Fibroblast of skin of scalp (primary cell): ENCODE measurements at places on chromosomes 1 and 21.

- no peak for DNase-seq
Measured at GRCh38 chr1:29017235-29017634, 102.9 kb downstream of the EPB41 start.

- DNase-seq: peak; percentile 81
Measured at GRCh38 chr1:7902478-7903085, 38.1 kb downstream of the TNFRSF9 start.

- no peak for DNase-seq
Measured at GRCh38 chr21:37230632-37231248, 36.4 kb downstream of the VPS26C start.

GRCh38 chr1:183933528-183934179 is 103.9 kb downstream of the COLGALT2 start:
- no peak for DNase-seq

GRCh38 chr1:66778266-66778665 is 22.8 kb downstream of the INSL5 start:
- no peak for DNase-seq

- no peak for DNase-seq
Measured at GRCh38 chr1:42676534-42677087, 5.6 kb upstream of the YBX1 start.

DNA sequence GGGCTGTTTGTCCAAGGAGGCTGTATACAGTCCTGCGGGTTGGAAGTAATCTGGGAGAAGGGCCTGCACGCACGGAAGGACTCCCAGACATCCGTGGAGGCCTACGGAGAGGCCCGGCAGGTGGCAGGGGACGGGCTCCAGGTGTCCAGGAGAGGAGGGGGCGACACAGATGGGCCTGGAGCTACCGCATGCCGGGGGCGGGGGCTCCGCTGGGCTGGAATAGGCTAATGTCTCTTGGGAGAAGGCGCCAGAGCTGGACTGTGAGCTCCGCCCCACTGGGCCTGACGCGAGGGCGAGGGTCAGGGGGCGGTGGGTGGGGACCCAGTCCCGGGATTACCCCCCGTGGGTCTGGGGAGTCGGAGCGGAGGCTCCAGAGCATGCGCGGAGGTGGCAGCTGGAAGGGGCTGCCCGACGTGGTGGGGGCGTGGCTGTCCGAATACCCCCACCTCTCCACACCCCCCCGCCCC is 659 bp downstream of the AGO1 start:
- peak; percentile 20 for DNase-seq

DNA sequence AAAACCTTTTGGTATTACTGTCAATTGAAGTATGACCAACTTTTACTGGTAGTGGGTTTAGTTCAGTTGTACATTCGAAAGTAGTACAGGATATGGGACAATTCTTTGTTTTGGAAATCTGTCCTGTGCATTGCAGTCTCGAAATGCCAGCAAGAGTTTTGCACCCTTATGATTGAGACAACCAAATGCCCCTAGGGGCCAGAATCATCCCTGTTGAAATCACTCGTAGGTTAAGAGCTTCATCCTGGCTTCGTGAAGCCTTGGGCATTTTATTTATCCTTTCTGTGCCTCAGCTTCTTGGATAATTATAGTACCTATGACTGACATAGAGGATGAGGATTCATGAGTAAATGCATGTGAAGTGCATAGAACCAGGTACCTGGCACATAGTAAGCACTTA is 2.4 kb upstream of the GOLT1A start:
- DNase-seq: no peak

- no peak for DNase-seq
Measured at GRCh38 chr1:63917571-63918417, 144.0 kb downstream of the ROR1 start.

- DNase-seq: no peak
Measured at GRCh38 chr21:20023193-20023592, 975.0 kb upstream of the NCAM2 start.

DNA sequence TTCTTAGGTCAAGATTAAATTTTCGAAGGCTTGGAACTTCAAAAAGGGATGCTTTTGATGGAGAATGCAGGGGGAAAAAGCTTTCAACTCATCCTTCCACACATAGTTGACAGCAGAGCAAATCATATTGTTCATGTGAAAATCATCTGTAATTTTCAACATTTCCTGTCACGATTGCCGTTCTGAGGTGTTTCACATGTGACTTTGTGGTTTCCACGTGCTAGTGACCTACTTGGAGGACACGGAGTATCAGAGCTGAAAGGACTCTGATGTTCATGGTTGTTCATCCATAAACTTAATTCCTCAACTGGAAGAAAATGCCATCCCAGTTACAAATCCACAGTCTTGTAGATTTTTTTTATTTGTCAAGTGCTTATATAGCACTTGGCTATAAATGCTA is 79.1 kb downstream of the ZP4 start:
- DNase-seq: no peak

DNA sequence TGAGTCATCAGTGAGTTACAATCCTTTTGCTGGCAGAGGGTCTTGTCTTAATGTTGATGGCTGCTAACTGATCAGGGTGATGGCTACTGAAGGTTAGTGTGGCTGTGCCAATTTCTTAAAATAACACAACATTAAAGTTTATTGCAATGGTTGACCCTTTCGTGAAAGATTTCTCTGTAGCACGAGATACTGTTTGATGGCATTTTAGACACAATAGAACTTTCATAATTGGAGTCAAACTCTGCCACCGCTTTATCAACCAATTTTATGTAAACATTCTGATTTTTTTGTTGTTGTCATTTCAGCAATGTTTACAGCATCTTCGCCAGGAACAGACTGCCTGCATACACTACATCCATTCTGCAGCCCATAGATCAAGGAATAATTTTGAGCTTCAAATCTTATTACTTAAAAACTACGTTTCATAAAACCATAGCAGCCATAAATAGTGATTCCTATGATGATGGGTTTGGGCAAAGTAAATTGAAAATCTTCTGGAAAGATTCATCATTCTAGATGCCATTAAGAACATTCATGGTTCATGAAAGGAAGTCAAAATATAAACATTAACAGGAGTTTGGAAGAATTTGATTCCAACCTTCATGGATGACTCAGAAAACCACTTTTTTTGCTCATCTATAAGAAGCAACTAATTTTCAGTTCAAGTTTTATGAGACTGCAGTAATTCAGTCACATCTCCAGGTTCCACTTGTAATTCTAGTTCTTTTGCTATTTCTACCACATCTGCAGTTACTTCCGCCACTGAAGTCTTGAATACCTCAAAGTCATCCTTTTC is 85.9 kb downstream of the TYW3 start:
- peak; percentile 67 for DNase-seq

DNA sequence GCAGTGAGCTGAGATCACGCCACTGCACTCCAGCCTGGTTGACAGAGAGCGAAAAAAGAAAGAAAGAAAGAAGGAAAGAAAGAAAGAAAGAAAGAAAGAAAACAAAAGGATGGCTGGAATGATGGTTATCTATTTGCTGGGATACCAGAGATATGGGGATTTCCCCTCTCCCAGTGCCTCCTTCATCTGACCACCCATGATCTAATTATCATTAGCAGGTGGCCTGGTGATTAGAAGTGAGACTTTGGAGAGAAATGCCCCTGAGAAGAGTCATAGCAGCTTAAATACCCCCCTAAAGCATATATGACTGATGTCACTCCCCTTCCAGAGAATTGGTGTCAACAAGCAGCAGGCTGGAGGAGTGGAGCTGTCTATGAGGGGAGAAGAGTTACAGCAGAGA is 1.3 kb upstream of the NPPB start:
- DNase-seq: no peak

- no peak for DNase-seq
Measured at GRCh38 chr1:46714976-46715375, 3.9 kb downstream of the EFCAB14 start.

DNA sequence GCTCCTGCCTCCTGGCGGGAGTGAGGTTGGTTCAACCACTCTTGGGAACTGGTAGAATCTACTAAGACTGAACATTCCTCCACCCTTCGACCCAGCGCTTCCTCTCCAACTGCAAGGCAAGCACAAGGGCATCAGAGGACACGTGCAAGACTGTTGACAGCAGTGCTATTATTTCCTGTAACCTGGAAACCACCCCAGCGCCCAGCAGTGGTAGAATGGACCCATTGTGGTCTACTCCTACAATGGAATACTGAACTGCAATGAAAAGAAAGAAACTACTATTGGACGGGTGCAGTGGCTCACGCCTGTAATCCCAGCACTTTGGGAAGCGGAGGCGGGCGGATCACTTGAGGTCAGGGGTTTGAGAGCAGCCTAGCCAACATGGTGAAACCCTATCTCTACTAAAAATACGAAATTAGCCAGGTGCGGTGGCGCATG is 33.0 kb upstream of the TARDBP start:
- no peak for DNase-seq

DNA sequence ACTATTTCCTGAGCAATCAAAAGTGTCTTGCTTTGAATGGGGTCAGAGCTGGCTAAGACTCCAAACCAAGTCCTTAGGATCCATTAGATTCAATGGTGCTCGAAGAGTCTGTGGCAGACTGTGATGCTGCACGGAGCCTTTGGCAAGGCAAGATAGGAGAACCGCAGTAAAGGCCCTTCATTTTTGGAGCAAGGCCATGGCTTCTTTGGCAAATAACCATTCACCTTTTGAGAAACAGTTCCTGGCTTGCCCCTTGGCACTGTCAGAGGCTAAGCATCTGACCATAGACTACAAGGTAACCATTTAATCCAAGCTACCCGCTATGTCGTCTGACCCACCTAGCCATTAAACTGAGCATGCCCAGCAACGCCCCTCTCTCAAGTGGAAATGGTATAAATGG is 45.2 kb downstream of the EDN2 start:
- DNase-seq: no peak

GRCh38 chr1:245685111-245685810 is 530.5 kb downstream of the KIF26B start:
- no peak for DNase-seq

DNA sequence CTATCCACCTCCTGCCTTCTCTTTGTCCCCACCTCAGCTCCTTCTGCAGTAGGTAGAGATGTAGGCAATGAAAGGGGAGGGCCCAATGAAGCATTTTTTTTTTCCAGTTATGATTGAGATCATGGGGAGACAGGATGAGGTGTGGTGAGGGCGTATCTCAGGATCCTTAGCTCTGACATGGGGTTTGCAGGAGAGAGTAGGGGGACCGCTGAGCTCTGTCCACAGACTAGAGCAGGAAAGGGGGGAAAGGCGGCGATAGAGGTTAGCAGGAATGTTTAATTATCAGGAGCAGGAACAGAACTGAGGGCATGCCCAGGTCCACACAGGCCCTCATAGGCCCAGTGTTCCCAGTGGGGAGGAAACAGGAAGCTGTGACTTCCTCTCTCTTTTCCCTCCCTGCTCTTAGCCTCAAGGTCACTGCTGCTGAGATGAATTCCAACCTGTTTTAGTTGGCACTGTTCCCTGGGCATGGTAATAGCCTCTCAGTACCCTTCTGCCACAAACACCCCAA is 901 bp upstream of the RXFP4 start:
- DNase-seq: peak; percentile 80

DNA sequence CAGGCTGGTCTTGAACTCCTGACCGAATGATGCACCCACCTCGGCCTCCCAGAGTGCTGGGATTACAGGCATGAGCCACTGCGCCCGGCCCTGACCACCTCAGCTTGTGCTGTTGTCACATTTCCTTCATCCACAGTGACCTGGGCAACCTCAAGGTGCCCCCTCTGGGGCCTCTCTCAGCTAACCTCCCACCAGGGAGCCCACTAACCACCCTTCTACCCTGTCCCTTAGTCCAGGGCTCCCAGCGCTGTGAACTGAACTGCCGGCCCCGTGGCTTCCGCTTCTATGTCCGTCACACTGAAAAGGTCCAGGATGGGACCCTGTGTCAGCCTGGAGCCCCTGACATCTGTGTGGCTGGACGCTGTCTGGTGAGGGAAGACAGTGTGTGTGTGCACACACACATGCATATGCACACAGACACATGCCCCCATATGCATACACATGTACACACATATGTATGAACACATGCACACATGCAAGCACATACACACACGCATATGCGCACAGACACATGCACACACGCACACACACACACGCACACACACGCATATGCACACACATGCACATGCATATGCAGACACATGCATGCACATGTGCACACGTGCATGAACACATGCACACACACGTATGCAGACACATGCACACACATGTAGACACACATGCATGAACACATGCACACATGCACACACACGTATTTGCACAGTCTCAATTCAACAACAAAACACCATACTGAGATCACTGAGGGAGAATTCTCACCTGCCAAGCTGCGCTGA is 6.2 kb downstream of the ADAMTSL4 start:
- no peak for DNase-seq

DNA sequence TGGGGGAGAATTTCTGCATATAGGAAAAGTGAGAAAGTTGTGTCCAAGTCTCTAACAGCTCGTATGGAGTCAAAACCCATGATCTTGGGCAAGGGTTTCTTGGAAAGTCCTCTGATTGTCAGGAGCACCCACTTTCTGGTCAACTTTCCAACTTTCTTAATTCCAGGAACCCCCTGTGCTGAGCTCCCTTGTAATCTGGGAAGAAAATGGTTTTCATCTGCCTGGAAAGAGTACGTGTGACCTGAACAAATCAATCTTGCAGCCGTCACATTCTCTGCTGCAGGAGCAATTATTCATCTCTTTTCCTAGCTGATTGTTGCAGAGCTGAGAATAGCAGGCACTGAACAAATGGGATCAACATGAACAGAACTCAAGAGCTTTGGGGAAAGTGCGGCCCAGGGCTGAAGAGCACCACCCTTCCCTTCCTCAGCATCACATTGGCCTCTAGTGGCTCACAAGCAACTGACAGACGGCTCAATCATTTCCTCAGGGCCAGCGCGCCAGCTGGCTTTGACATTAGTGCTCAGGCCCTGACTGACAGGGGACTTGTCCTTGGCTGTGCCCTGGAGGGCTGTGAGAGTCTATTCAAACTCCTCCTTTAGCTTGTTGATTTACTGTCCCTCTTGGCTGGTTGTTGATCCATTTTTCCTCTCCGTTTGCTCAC is 295.2 kb downstream of the HLX start:
- DNase-seq: no peak

DNA sequence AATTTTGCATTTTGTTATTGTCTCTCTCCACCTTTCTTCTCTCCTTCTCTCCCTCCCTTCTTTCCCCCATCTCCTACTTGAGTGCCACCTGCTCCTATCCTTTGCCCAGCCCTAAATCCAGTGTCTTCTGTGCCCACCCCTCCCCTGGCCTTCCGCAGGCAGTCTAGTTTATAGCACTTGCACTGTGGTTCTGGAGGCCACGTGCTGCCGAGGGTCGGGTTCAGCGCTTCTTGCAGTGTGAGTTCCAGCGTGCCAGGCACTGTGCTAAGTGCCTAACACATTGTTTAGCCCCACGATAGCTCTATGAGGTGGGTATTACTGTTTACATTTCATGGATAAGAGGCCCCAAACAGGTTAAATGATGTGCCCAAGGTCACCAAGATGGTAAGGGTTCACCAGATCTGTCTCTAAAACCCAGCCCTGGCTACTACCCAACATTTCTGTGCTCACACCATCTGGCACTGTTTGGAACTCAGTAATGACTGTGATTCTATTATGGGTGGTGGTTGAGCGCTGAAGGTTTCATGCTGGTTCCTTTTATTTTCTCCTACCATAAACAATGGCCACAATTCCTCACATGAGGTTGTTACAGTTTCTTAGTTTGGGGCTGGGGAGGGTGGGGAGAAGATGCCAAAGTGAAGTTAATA is 14.1 kb upstream of the ATP1A4 start:
- no peak for DNase-seq
